ENCODE measurements at places on chromosomes 1 and 21.

DNA sequence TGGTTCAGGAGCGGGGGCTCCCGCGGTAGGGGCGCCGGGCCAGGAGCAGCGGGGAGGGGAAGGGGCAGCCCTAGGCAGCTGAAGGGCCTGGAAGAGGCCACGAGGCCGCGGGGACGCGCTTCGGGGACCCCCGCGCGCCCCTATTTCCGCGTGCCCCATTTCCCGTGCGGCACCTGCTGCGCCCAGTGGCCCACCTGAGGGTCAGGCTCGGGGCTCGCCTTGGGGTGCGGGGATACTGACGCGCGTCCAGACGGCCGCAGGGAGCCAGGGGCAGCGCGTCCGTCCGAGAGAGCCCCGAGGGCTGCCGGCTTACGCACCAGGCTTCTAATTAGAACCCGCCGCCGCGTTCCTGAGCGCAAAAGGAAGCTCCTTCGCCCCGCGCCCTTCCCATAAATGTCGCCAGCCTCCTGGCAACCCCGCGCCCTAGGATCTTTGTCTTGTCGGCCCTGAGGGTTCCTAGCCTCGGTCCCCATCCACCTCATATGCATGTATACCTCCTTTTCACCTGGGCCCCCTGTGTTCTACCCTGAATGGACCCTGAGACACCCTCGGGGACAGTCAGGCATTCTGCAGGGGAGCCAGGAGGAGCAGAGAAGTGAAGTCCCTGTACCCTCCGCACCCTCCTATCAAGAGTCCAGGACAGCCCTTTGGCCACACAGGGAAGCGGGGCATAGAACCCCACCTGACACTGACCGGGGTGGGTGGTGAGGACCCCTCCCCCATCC is 1.8 kb downstream of the WNT3A start:
- no peak for DNase-seq

- no peak for DNase-seq
Observed at GRCh38 chr1:83827741-83828140, 171.2 kb downstream of the TTLL7 start.

- DNase-seq = no peak
Observed at GRCh38 chr1:16203550-16203949, 8.9 kb downstream of the ARHGEF19 start.

DNA sequence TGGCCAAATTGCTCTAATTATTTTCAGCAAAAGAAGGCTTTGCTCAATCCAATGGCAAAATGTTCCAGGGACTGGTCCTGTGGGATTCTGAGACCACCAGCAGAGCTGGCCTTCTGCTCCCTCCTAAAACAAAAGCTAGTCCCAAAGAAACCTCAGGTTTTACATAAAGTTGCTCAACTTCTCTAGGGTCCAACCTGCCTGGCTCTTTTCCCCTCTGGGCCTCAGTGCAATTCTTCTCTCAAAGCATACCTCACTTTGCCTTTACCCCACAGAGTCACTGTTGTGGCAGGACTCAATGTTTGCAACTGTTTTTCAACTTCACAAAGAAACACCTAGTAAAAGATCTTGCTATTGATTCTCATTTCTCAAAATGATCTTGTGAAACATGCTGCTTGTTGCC is 39.8 kb downstream of the TBX15 start:
- DNase-seq = no peak

- DNase-seq = no peak
Observed at GRCh38 chr21:41361786-41362604, at the start of gene MX2. Gene MX2 (plus strand): TSS chr21:41362027. CDS start chr21:41376907, 14,880 bp downstream.

GRCh38 chr1:235404190-235404589 is 37.0 kb downstream of the TBCE start:
- DNase-seq = no peak

GRCh38 chr1:107838056-107838455 is 126.9 kb downstream of the VAV3 start:
- no peak for DNase-seq

DNA sequence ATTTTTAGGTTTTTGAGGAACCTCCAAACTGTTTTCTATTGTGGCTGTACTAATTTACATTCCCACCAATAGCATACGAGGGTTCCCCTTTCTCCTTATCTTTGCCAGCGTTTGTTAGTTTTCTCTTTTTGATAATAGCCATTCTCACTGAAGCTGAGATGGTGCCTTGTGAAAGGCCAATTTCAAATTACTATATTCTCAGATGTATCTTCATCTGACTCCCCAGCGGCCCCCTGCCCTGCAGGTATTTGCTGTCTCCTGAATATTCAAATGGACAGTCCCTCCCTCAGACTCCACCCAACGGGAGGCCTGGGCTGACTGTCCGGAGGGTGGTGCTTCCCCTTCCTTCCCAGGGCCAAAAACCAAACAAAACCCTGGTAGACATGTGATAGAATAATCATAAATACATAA is 33.5 kb upstream of the TARBP1 start:
- DNase-seq = no peak

- DNase-seq = no peak
Observed at GRCh38 chr1:6059866-6060265, 14.2 kb downstream of the KCNAB2 start.

- DNase-seq = no peak
Observed at GRCh38 chr1:201515895-201516294, 9.0 kb upstream of the CSRP1 start.

DNA sequence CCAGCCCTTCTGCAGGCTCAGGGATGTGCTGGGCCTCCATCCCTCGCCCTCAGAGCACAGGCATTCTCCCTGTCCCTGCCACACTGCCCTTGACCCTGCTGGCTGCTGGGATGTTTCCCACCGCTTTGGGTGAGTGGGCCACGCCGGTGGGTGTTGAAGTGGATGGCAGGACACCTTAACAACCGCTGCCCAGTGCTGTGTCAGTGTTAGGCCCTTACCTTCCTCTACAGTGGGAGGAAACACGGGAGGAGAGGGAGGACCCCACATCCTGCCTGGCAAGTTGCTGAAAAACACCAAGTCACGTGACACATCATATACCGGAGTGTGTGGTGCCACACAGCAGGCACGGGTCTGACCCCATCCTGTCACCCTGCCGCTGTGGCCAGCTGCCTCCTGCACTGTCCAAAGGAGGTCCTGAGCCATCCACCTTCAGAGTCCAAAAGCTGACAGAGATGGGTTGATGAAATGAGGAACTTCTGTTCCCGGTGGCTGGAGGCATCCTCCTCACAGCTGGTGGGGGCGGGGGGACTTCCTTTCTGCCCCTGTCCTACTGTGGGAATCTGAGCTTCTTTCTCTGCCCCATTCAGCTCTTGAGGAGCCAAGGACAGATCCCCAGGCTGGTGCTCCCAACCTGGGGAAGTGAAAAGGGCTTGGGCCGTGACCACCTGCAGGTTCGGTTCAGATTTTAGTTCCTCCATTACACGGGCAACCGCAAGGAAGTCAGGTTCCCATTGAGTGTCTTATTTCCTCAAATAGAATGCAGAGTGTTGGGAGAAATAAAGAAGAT is 3.2 kb upstream of the THEMIS2 start:
- DNase-seq = no peak

DNA sequence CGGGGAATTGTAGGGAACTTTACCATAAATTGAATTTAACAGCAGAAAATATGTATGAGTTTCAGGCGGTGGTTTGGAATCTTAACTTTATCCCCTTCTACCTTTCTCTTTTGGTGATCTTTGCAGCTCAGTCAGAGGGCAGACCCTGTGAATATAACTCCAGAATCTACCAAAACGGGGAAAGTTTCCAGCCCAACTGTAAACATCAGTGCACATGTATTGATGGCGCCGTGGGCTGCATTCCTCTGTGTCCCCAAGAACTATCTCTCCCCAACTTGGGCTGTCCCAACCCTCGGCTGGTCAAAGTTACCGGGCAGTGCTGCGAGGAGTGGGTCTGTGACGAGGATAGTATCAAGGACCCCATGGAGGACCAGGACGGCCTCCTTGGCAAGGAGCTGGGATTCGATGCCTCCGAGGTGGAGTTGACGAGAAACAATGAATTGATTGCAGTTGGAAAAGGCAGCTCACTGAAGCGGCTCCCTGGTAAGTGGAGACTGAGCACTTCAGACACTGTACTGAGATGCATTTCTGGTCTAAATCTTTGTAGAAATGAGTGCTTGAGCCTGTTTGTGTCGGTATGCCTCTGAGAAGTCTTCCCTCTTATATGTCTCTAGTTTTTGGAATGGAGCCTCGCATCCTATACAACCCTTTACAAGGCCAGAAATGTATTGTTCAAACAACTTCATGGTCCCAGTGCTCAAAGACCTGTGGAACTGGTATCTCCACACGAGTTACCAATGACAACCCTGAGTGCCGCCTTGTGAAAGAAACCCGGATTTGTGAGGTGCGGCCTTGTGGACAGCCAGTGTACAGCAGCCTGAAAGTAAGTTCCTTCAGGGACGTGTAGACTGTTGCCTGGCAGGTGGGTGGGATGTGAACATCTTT is 1.5 kb downstream of the CCN1 start:
- no peak for DNase-seq

GRCh38 chr21:44710756-44711326 is 531 bp downstream of the TSPEAR start:
- DNase-seq = no peak

- no peak for DNase-seq
Observed at GRCh38 chr1:4174291-4175200, 274.5 kb upstream of the C1orf174 start.

DNA sequence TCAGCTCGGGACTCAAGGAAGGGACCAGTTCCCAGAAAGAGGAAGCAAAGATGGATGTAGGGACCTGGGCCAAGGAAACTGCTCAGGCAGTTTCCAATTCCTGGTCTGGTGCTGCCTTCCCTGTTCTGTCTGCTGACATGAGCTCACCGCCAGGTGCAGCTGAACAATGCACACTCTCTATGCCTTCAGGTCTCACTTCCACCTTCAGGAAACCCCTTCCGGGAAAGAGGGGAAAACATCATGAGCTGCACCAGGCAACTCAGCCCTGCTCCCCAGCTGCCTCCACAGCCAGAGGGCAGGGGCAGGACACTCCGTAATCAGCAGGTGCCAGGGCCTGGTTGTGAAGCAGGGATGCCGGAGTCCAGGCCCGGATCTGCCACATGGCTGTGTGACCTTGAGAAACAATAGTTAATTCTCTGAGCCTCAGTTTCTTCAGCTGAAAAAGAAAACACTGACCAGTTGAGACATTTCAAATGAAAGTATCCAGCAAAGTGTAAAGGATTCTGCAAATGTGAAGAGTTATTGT is 27.8 kb downstream of the SMIM12 start:
- no peak for DNase-seq

DNA sequence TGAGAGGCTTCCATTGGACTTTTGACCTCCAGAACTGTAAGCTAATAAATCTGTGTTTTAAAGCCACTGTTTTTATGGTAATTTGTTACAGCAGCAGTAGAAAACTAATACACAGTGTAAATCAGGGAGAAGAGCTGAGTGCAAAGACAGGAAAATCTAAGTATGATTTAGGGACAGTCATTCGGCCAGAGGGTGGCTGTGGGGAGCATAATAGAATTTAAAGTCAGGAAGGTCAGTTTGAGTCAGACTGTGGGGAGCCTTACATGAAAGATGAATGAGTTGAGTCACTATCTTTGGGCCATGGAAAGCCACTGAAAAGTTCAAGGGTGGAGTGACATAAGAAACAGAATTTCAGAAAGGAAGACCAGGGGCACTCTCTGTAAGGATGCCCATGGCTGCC is 52.4 kb upstream of the SSX2IP start:
- no peak for DNase-seq

DNA sequence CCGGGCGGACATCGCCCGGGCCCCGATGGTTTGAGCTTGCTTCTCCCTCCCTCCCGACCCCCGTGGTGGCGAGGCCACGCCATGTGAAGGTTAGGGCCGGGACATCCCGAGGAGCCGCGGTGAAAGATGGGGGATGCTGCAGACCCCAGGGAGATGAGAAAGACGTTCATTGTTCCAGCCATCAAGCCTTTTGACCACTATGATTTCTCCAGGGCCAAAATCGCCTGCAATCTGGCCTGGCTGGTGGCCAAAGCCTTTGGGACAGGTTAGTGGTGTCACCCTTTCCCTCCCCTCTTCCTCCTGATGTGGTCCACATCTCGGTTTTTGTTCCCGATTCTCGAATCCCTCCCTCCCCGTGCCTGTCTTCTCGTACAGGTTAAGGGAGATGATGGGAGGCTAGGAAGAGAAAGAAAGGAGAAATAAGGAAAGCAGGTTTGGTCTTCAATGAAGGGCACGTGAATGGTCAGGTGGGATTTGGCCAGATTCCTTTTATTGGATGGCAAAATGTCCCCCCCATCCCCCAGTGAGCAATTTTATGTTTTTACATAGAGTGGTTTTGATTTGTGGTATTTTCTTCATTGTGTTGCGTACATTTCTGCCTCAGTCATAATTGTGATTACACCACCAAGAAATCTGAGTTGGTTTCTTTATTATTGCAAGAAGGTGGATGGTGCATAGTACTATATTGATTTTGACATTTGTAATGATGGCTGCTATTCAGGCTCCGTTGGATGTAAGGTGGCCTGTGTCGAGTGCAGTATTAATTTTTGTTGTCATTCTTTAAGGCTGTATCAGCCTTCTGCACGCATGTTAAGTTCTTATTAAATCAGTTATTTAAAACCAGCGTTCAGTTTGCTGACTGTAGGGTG is 1.2 kb downstream of the CAMSAP2 start:
- DNase-seq = no peak
